ENCODE measurements at places on chromosomes 3 and 15.
A peak's percentile ranks its signal among the peaks of the same experiment; 100 is the strongest.

DNA sequence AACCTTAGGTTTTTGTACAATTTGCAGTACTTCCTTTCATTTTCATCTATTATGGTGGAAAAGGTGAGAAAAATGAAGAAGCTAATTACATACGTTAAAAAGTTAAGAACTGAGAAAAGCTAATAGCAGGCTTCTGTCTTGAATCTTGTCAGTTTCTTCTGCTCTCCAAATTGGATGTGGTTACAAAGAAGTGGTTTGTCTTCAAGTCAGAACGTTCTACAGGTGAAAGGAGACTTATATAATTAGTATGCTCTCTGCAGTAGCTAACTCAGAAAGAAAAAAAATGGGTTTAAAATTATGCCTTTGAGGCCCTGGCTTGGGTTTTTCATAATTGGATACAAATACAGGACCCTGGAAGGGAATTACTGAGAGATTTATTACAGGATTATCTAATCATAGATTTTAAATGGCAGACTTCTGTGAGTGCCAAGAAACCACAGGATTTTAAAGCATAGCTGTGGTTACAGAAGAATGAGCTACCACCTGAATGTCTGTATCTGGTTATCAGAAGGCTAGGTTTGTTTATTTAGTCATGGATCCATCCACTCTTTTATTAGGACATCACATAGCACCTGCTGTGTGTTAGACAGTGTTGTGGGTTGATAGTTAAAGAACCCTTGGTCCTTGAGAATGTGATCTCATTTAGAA, 528.1 kb upstream of the MCTP2 start:
- no peak for DNase-seq

- DNase-seq, result no peak
Observed at GRCh38 chr3:62203561-62203960, 169.8 kb downstream of the FEZF2 start.

- DNase-seq, result no peak
Observed at GRCh38 chr15:55106155-55106554, 90.6 kb downstream of the RSL24D1 start.

DNA sequence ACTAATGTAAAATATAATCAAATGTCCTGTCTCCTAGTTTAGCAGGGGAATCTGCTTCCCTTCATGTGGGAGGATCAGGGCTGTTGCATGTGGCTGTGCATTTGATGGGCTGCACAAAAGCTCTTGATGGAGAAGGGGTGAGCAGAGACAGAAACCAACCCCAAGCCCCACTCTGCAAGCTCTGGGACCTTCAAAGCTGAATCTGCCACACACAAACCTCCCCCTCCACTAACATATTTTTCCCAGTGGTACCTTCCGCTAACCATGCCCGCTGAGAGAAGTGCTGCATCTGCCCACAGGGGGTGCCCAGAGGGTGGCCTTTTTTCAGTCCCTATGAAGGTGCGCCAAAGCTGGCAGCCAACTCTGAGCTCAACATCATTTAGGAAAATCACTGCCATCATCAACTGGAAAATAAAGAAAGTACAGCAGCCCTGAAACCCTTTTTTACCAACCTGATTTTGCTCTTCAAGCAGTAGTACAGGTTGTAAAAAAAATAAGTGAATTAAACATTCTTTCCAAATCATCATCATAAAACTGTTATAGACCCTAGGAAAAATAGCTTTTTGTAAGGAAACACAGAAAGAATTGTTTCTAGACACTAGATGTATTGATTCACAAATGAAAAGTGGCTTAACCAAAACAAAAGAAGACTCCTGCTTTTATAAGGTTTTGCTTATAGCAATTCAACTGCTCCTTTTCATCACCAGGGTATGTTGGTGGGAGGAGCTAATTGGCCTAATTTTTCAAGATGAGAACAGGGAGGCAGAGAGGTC, 97.0 kb downstream of the HHLA2 start:
- DNase-seq, result no peak

DNA sequence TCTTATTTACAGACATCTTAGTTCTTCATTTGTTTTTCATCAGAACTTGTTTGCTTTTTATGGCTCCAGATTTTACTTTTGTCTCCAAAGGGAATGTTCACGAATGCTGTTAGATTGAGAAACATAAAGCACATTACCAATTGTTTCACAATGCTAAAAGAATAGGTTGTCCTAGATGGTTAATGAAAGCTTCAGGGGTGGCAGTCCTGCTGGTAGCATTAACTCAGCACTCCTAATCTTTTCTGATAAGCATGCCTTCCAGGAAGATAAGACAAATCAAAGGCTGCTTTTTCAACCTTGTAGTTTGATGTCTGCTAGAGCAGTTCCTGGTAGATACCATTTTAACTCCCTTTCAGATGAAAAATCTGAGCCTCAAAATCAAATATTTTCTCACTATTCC, 619.4 kb downstream of the PYDC2 start:
- DNase-seq, result no peak

- no peak for DNase-seq
Observed at GRCh38 chr15:88247914-88248313, 8.6 kb downstream of the NTRK3 start.

DNA sequence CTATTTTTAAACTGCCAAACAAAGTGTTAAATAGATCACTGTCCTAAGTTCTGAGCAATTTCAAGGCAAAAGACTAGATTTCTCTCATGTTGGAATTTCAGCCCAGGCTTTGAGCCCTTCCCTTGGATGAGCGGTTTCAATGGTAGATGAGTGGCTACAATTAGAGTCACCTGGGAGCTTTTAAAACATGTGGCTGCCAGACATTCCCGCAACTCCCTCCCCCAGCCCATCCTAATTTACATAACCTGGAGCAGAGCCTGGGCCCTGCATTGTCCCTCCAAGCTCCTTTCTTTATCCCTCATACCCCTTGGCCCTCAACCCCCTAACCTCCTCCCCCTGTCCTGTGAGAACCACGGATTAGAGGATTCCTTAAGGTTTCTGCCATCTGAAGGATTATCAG, 357.5 kb upstream of the UMPS start:
- DNase-seq, result no peak

DNA sequence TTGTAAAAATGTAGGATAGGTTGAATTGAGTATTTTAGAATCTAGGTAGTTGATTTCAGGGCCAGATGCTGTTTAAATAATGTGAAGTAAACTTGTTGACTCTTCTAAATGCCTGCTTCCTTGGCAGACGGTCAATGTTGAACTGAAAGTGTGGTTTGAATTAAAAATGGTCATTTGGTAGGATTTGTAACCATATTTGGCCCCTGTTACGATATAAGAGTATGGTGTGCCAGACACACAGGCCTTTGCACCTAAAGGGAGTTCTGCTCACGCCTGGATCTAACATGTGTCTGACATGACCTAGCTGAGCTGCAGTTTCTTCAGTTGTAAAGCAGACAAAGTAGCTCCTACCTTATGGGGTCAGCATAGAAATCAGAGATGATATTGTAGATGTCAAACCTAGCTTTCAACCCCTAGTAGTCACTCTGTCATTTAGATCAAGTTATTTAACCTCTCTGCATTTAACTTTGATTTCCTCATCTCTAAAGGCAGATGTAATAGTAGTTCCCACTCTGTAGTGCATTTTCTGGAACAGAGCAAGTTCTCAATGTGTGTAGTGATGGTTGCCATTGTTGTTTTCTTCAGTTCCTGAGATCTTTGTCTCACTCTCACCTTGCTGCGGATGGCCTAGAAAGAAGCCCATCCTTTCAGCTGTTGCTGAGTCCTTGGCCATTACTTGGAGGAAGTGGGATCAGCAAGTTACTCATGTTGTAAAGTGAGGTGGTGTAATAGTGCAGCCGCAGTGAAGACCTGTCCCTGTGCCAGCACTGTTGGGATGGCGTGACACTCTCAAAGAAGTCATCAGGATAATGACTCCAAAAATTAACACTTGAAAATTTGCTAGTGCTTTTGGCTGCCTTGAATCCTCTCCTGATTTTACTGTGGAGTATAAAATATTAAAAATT, 90.2 kb downstream of the GHSR start:
- DNase-seq, result no peak

DNA sequence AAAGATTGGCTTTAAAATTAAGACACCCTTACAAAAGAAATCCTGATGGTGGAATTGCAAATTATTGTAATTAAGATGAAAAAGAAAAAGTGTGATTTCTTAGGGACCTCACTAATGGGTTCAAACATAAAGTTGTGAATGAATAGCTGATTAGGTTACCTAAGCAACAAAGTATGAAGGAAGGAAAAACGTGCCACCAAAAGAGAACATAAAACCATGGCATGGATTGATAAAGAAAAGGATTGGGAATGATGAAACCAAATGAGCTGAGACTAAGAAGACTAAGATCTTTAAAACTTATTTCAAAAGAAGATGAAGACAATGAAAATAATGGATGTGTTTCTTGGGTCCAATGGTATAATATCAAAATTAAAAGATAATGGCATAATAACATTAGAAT, 32.2 kb upstream of the GUCA1C start:
- DNase-seq, result no peak

DNA sequence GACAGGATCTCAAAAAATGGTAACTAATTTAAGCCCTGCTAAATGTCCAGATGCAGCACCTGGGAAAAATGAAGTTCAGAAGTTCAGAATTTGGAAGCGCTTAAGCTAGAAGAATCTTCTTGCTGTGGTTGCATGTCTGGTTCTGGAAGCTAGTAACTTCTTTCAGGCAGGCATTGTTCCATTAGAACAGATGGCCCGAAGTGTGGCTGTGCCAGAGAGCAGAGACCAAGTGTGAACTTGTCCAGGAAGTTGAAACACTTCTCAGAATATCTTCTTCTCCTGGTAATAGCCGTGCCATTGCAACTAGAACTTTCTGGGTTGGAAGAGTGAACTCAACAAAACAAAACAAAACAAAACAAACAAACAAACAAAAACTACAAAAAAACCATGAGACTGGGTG, 80.0 kb downstream of the MITF start:
- DNase-seq, result peak; percentile 61

- no peak for DNase-seq
Observed at GRCh38 chr3:25567806-25568524, 96.7 kb downstream of the TOP2B start.

- DNase-seq, result no peak
Observed at GRCh38 chr3:151062611-151063010, 22.9 kb upstream of the MED12L start.

- no peak for DNase-seq
Observed at GRCh38 chr3:188319569-188319968, 165.6 kb downstream of the LPP start.

GRCh38 chr3:121601212-121601812, 8.1 kb downstream of the FBXO40 start:
- DNase-seq, result no peak

GRCh38 chr3:14113965-14114635, 10.6 kb downstream of the CHCHD4 start:
- no peak for DNase-seq

DNA sequence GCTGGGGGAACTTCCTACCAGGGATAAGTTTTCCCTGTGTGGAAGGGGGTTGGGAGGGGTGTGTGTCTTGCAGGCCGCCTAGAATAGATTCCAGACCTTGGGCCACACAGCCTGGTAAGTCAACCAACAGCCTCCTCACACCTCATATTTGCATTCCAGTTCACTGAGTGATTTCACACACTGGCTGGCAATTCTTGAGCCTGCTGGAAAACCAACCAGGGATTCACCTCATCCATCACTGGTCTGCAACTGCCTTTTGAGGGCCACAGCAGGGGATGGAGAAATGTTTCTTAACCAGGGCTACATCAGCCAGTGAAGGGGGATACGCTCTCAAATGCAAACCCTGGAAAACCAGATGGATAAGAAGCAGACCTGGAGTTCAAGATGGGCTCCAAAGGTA, 2.0 kb downstream of the FSTL1 start:
- peak; percentile 62 for DNase-seq

- no peak for DNase-seq
Observed at GRCh38 chr15:101523560-101523940, 34.0 kb upstream of the PCSK6 start.

GRCh38 chr3:60812502-60812901, 438.8 kb downstream of the FHIT start:
- DNase-seq, result no peak

All from heart left ventricle (tissue), 16 donors.